Glomerular endothelial cell (primary cell): ENCODE measurements at places on chromosomes 4 and X.

DNA sequence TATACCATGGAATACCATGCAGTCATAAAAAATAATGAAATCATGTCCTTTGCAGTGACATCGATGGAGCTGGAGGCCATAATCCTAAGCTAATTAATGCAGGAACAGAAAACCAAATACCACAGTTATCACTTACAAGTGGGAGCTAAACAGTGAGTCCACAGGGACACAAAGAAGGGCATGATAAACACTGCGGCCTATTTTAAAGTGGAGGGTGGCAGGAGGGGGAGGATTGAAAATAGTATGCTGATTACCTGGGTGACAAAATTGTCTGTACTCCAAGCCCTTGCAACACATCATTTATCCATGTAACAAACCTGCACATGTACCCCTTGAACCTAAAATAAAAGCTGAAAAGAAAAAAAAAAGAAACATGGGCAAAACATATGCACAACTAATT, 16.7 kb upstream of the SLC9B1 start:
- DNase-seq, result no peak

GRCh38 chr4:4560136-4560535, 18.3 kb upstream of the STX18 start:
- DNase-seq, result no peak

DNA sequence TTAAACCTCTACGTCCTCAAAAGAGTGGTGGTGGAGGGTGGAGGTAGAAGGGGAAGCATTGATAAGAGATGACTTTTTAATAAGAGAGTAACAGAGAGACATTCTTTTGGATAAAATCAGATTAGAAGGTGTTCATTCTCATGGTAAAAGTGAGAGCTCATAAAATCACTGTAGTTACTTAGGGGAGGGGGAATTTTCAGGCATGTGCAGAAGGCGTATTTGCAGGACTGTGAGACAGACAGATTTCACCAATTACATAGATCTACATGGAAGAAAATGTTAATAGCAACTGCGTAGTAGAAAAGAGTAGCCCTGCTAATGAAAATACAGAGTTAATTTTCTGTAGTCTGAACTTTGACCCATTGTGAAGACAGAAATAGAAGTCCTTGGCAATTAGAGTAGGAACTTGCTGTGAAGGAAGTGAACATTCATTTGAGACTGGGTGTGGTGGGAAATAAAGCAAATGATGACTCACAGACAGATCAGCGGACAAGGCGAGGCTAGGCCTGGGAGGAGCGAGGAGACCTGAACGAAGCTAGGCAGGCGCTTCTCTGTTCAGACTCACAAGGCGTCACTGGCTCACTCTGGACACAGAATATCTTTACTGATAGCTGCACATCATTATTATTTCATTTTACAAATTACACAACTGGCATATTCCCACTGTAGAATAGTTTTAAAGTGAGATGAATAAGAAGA, 57.2 kb upstream of the FAM9C start:
- DNase-seq, result no peak

GRCh38 chrX:150236327-150236726, 126.8 kb upstream of the MAMLD1 start:
- no peak for DNase-seq

DNA sequence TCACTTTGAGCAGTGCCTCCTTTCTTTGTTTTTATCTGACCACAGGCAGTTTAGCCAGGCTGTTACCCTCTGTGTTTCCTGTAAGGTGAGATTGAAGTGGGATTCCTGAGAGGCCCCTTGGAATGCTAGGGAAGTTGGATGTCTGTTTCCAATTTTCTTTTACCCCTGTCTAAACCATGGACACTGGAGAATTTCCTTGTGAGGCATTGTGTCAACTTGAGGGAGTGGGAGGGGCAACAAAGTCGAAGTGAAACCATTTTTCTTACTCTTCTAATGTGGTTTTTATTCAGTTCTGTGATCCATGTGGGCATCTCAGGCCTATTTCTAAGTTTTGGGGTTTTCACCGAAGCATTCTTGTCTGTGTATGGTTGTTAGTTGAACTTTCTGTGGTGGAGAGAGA, 296.1 kb upstream of the UGT8 start:
- DNase-seq, result no peak

DNA sequence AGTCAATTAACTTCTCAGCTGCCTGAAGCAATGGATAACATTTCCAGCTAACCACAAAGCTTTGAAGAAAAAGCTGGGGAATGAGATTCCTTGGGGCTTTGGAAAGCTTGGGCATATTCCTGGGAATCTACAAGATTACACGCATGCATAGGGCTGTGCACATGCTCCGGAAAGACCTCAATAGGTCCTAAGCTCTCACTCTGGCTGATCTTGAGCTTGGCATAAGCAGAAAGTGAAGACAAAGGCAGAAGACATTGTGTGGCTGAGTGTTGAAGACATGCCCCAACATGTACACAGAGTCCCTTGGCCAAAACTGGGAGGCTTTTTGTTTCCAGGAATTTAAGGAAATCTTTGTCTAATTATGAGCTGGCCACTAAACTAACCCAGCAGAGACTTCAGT, 31.2 kb downstream of the ATG4A start:
- DNase-seq, result no peak

DNA sequence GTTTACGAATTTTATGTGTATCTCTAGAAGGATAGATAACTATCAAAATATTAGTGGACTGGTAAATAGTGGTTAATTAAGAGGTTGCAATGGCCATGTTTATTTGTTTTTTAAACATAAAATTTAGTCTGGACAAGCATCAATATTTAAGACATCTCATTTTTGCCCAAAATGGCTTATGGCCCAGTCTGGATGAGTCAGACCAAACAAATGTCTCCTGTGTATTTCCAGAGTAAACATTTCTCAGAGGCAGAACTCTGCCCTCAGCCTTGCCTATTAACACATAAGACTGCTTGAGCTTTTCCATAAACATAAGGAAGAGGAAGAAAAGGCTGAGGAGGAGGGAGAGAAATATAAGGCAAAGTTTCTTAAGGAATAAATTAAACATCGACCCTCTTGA, 277.1 kb upstream of the DIAPH2 start:
- DNase-seq, result no peak

DNA sequence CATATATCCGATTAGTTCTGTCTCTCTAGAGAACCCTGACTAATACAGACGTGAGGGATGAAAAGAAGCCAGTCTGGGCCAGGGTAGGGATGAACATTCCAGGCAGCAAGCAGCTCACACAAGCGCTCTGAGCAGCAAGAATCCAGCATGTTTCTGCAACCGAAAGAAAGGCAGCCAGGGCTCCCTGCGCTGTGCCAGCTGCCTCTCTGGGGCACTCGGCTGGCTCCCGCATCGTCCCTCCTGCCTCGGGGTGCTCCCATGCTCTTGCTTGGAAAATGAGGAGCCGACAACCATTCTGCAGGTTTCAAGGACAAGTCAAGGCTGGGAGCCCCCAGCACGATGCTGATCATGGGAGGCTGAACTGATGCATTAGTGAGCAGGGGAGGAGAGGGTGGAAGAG, 7.0 kb downstream of the JAKMIP1 start:
- DNase-seq, result no peak

GRCh38 chrX:73965833-73966232, 338.1 kb upstream of the ZCCHC13 start:
- no peak for DNase-seq

- no peak for DNase-seq
Observed at GRCh38 chrX:15465347-15465746, 27.8 kb downstream of the PIR start.

- no peak for DNase-seq
Observed at GRCh38 chr4:27764526-27764837, 903.8 kb downstream of the STIM2 start.

- DNase-seq, result no peak
Observed at GRCh38 chr4:6782846-6783110, 251 bp downstream of the KIAA0232 start.

GRCh38 chr4:181860157-181860556, 383.0 kb upstream of the TENM3 start:
- DNase-seq, result no peak

- no peak for DNase-seq
Observed at GRCh38 chr4:131613824-131614216, 1535.3 kb upstream of the PCDH10 start.

- DNase-seq, result no peak
Observed at GRCh38 chrX:1941321-1941720, 326.5 kb downstream of the ASMT start.

GRCh38 chrX:151488677-151489076, 74.8 kb upstream of the PASD1 start:
- DNase-seq, result no peak

DNA sequence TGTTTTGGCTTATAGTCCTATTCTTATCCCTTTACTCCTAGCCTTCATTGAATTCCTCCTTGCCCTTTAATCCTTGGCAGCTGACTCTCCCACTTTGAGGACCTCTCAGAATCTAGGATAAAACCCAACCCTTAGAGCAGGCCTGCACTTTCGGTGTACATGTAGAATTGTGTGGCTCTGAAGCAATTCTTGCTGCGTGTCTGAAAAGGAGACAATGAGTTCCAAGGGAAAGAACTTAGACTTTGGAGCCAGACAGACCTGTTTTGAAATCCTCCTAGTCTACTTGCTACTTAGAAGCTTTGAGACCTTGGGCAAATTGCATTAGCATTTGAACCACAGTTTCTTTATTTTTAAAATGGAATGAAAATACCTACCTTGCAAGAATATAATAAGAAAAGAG, 175.2 kb downstream of the BEND2 start:
- no peak for DNase-seq

DNA sequence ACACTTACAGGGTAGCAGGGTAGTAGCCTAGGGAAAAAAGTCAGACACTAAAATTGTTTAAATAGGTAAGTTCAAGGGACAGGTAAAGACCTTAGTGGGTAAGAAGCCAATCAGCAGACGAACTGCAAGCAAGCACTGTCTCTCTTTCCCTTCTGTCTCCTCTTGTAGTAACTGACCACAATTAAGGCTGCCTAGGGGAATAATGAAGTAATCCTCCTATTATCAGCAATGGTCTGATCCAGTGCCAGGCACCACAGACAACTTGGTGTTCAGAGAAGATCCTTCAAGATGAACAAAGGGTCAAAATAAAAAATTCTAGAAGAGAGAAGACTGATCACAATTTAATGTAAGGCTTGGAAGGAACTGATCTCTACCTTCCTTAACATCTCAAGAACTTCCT, 62.9 kb downstream of the ELOVL6 start:
- DNase-seq, result no peak

GRCh38 chrX:1609762-1610161, 5.1 kb upstream of the ASMT start:
- DNase-seq, result no peak

DNA sequence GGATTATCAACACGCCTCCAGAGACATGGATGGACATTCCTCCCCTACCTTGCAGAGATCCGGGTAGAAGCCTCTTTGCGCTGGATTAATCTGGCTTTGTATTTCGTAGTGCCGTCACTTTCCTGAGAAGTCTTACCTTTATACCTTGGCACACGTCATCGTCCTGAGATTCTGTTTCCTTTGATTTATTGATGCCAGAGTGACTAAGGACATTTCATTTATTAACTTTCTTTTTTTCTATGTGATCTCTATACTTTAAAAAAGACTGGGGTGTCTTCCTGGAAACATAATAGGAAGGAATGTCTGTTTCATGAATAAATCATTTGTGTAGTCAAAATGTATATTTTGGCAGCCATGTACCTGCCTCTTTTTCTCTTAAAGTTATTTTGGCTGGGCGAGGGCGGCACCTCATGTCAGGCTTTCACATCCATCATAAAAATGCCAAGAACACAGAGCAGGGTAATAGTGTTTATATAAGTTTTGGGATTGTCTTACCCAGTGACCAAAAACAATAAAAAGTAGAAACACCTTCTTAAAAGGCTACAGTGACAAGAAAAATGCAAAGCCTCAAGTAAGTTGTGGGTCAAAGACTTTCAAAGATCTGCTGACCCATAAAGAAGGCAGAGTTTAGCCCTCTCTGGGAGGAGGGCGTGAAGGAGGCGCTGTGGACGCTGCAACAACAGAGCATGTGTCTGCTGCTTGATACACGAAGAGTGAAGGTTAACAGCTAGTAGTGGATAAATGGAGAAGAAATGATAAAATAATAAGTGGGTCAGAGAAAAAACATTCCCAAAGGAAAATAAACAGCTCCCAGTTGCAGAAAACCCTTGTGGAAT, 124.4 kb downstream of the SHROOM3 start:
- DNase-seq, result no peak

DNA sequence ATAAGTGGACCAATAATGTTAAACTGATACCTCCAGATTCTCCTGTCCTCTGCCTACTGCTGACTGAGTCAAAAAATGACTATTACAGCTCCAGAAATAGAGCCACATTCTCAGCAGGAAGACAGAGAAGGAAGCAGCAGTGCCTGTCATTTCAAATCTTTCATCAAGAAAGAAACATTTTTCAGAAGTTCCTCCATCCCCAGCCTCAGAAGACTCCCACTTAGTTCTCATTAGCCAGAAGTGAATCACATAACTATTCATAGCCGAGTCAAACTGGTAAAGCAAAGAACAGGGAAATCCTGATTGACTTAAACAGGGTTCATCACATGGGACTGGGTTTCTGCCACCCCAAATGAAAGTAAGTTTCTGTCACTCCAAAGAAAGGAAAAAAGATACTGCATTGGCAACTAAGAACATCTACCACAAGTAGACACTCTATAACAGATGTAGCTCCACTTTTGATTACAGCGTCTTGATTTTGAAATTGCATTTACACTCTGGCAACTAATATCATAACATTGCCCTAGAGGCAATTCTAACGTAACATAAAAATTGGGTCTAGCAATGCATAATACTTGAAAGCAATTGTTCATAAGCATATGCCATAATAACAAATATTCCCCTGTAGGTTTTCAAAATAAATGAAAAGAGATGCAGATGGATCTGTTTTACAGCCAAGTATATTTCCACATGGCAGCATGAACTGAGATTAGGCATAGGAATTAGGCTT, 599.8 kb downstream of the GALNTL6 start:
- no peak for DNase-seq

GRCh38 chr4:177118596-177118995, 191.1 kb upstream of the NEIL3 start:
- DNase-seq, result no peak

DNA sequence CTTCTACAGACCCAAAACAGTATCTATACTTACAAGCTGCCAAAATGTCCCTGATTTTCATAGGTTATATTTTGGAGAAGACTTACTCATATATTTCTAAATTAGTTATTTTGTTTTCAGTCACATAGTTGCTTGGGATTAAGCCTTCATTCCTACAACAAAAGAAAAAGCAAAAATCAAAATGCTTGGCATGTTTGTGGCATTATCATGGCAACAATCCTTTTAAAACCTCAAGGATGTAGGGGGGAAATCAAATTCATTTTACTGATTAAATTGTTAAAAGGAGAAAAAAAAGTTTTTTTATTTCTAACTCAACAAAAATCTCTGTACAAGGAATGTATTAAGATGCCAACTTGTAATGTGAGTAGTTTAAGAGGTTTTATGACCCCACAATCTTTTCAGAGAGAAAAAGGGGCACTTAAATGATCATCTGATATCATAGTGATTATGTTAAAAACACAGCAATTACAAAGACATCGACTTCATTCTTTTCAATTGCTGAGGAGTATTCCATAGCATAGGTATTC, 23.5 kb downstream of the TXK start:
- DNase-seq, result no peak

GRCh38 chr4:40622913-40623312, 6.8 kb downstream of the RBM47 start:
- DNase-seq, result no peak
